ENCODE measurements at places on chromosomes 1 and 21. TPM values are rescaled to one million over a fixed set of nuclear protein-coding genes. Genes with fewer than 3 reads are reported as not detected.

Gene CREB3L4
- 14.1 TPM for total RNA-seq

Gene RGS5
- total RNA-seq = 13.4 TPM

Gene SLC45A3
- 3.4 TPM for total RNA-seq

Gene LCE3E
- total RNA-seq = not detected

Gene BCAR3
- total RNA-seq = 25.3 TPM

Gene SV2A
- 5.8 TPM for total RNA-seq

Gene GJB3
- total RNA-seq = not detected

Gene ITLN2
- total RNA-seq = not detected

Gene GJA5
- not detected for total RNA-seq

Gene CYYR1
- not detected for total RNA-seq

Gene CDA
- total RNA-seq = 2.2 TPM

Gene CNKSR1
- total RNA-seq = 1.8 TPM

Gene SPRR2F
- total RNA-seq = not detected

All from pericardium fibroblast (primary cell).